ENCODE measurements at places on chromosomes 2 and 18.

DNA sequence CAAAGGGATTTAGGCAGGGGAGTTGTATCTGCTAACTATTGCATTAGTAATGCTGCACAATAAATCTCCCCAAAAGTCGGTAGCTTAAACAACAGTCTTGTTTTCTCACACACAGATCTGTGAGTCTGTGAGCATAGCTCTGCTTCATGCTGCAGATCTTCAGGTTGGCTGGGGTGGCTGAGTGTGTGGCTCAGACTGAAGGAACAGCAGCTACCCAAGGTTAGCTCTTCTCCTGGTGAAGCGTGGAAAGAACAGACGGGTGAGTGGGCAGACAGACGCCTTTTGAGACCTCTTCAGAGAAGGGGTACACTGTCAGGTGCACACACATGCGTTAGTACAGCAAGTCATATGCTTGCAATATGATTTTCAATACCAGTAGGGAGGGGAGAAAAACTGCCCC lies 3.9 kb upstream of the CCDC85A start:
- no peaks in the 10 kb centered on the region for H3K36me3 ChIP-seq
- no peak overlapping the region for H3K27ac ChIP-seq
- no peak for DNase-seq
- peaks cover 3% of the 10 kb centered on the region for H3K4me1 ChIP-seq
- no peak overlapping the region for H3K4me3 ChIP-seq

- H3K27me3 ChIP-seq: no peaks in the 10 kb centered on the region
- no peaks in the 10 kb centered on the region for H3K4me1 ChIP-seq
- no peak overlapping the region for H3K4me3 ChIP-seq
Observed at GRCh38 chr2:154495455-154495868, 203.0 kb upstream of the KCNJ3 start.

- no peaks in the 10 kb centered on the region for H3K27me3 ChIP-seq
- DNase-seq: no peak
- no peak overlapping the region for H3K4me3 ChIP-seq
- no peaks in the 10 kb centered on the region for H3K36me3 ChIP-seq
Observed at GRCh38 chr2:175576270-175576669, 394.8 kb upstream of the ATP5MC3 start.

- no peak for DNase-seq
- H3K4me3 ChIP-seq: no peak overlapping the region
- H3K4me1 ChIP-seq: no peaks in the 10 kb centered on the region
- no peaks in the 10 kb centered on the region for H3K27me3 ChIP-seq
Observed at GRCh38 chr2:2649109-2650072, 318.3 kb upstream of the MYT1L start.

GRCh38 chr2:200695191-200695590 lies 109.4 kb downstream of the AOX1 start:
- H3K4me3 ChIP-seq: no peak overlapping the region
- no peak overlapping the region for H3K27ac ChIP-seq
- H3K27me3 ChIP-seq: peaks cover 4% of the 10 kb centered on the region
- peaks cover 5% of the 10 kb centered on the region for H3K4me1 ChIP-seq
- no peak for DNase-seq

DNA sequence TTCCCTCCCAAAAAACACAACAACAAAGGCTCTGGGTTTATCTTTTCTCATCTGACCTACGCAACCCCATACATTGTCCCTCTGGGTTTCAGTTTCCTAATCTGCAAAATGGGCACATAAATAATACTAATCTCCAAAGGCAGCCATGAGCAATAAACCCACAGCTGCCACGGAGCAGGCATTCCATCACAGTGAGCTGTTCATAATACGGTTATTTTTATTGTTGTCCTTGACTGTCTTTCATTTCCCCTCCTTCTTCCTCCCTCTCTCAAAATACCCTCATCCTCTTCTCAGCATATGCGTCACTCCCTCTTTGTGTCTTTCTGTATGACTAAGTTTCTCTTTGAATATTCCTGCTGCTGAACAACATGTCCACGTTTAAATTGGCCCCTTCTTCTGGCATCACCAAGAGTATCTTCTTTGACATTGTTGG lies 129.8 kb upstream of the CAB39 start:
- peak overlapping the region; percentile 63 for H3K4me3 ChIP-seq
- H3K36me3 ChIP-seq: peaks cover 15% of the 10 kb centered on the region
- no peaks in the 10 kb centered on the region for H3K27me3 ChIP-seq
- H3K27ac ChIP-seq: peak overlapping the region; percentile 80
- DNase-seq: no peak
- peaks cover 30% of the 10 kb centered on the region for H3K4me1 ChIP-seq

Data from memory B cell (primary cell).